Stimulated activated CD4-positive, alpha-beta T cell treated with anti-CD3 and anti-CD28 coated beads, Interleukin-12 subunit alpha, Interleukin-12 subunit beta, amount 100 ng/mL, for 4 hours (primary cell): ENCODE measurements at places on chromosomes 11 and 22.
A peak's percentile ranks its signal among the peaks of the same experiment; 100 is the strongest.

DNA sequence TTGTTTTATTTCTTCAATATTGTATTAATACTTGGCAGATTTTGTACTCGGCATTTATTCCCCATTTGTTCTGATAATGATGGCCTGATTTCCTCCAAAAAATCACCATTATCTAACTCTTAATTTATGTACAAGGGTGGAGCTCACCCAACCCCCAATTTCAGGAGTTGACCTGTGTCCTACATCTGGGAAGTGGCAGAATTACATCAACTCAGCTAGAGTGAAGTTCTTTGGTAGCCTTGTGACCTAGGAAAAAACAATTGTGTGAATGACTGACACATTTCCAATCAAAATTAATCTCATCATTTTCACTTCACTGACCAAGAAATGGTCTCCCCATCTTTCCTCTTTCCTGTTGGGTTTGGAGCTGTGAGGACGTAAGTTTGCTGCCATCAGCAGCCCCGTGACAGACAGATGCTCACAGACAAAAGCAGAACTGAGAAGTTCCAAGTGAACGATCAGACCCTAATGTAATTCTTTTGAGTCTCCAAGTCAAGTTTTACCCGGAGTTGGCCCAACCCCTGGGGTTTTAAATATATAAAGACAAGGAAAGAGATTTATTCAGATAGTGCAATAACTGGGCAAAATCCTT is 16.6 kb upstream of the MS4A6E start:
- no peak for DNase-seq

- DNase-seq, result no peak
Observed at GRCh38 chr22:32603651-32604540, 129.3 kb downstream of the FBXO7 start.

DNA sequence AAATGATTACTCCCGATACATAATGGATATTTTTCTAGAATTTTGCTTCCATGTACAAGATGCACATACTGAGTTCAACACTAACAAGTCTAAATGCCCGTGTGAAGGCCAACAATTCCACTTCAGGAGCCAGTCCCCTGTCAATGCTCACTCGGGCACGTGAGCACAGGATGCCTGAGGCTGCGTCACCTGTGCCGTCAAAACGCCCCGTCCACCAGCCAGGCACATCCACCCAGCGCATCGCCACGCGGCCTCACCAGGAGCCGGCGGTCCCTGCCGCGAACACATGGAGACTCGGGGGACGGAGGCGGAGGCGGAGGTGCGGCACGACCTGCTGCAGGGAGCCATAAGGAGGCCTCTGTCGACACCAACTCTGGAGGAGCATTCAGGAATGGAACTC is 9.8 kb downstream of the TOLLIP start:
- DNase-seq, result no peak

DNA sequence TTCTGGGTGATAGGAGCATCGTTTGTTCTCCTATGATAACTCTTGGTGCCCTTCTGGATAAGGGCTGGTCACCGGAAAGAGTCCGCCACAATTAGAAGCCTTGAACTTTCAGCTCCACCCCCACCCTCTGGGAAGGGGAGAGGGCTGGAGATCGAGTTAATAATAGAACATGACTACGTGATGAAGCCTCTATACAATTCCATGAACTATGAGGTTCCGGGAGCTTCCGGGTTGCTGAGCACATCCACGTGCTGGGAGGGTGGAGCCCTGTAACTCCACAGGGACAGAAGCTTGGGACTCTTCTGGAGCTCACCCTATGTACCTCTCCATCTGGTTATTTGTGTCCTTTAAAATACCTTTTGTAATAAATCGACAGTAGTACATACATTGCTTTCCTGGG is 40.3 kb downstream of the ARHGAP42 start:
- DNase-seq, result no peak

DNA sequence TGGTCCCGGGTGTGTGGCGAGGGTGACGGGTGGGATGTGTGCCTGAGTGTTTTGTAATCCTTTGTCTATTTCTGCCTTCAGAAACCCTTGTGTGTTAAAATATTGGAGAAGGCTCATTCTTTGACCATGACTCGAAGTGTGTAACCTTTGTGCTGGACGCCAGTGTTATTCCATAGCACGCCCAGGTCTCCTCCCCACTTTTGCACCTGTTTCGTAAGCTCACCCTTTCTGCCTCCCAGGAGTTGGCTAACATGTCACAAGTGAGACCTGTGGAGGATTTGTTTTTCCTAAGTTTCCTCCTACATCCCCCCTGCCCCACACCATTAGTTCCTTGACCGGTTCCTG is 382 bp downstream of the C11orf54 start:
- no peak for DNase-seq

- DNase-seq, result no peak
Observed at GRCh38 chr11:59264736-59265135, 52.0 kb upstream of the MPEG1 start.

DNA sequence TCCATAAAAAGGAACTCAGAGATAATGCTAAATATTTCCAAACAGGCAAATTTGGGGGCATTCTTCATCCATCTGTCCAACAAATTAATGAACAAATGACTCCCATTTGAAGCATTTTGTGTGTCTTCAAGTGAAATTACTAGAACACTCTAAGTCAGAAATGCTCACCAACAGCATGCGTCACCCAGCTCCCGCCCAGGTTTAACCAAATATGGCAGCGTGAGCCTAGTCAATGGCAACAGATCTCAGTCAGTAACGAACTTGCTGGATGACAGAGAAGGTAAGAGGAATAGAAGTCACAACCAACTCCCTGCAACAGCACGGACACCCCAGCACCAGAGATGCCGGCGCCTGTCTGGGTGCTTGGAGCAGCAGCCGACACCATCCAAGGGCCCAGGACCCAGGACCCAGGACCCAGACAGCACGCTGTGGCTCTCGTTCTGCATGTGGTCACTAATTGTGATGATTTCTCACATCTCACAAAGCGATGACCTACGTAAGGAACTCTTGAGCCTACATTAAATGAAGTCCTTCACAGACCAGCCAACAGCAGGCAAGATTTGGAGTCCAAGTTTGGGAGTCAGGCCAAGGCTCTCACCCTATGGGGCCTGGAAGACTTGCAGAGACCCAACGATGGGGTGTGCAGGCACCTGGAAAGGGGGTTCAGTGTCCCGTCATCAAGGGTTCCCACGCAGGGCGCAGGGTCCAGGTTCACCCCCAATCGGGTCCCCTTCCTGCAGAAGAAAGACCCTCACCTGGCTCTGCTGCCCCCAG is 556.9 kb downstream of the BRD1 start:
- no peak for DNase-seq

DNA sequence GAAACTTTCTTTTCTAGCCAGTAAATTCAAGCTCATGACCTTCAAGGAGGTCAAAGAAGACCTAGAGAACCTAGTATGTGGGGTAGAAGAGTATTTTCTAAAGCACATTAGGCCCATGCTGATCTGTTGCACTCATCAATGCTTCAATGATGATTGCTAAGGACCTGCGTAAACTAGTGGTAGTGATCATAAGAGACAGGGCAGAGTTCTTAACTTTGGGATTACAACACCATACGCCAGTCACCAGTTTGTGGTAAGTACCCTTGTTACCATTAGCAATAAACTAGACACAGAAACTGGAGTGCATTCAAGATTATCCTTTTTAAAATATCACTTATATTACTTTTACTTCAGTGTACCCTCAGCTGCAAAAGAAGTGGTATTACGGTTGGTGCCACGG is 490.3 kb downstream of the BUD13 start:
- no peak for DNase-seq

DNA sequence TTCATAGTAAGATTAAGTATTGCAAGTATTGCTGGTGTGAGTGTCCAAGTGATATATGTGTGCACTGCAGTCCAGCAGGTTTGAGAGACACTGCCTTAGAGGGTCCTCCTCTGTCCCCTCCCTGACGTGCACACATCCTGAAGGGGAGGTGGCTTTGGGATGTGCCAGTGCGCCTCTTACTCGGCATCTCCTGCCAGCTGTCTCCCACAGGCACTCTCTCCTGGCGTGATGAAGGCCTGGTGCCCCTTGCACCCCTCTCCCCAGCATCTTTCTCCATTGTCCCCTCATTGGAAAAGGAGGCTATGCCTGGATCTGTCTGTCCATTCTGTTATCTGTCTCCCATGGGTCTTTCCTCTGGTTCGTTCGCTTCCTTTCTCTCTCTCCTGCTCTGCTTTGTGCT is 24.2 kb downstream of the GTPBP1 start:
- no peak for DNase-seq

GRCh38 chr11:117706322-117706814 is 90.6 kb downstream of the DSCAML1 start:
- DNase-seq, result no peak

GRCh38 chr11:44709281-44709562 is 17.5 kb upstream of the TSPAN18 start:
- no peak for DNase-seq

DNA sequence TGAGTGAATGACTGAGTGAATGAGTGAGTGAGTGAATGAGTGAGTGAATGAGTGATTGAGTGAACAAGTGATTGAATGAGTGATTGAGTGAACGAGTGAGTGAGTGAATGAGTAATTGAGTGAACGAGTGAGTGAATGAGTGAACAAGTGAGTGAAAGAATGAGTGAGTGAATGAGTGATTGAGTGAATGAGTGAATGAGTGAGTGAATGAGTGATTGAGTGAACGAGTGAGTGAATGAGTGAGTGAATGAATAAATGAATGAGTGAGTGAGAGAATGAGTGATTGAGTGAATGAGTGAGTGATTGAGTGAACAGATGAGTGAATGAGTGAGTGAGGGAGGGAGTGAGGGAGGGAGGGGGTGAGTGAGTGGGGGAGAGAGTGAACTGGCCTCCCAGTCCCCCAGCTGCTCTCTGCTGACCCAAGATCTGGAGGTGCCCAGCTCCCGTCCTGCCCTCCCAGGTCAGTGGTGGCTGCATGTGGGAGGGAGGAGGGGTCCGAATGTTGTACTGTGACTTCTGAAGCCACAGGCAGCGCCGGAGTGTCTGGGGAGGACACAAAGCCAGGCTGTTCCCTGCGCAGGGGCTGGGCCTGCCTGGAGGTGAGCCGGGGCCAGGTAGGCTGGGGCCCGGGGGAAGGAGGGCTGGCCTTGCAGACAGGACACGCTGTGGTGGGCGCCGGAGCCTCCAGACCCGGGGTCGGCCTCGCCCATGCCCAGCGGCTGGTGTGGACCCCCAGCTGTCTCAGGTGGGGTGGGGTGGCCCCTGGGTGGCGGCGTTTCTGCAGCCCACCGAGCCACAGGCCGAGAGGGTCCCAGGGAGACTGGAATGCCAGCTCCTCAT is 17.8 kb upstream of the PIM3 start:
- no peak for DNase-seq

GRCh38 chr11:20962581-20962980 is 293.2 kb downstream of the NELL1 start:
- DNase-seq, result no peak

- DNase-seq, result no peak
Observed at GRCh38 chr11:103420593-103420992, 311.4 kb downstream of the DYNC2H1 start.

DNA sequence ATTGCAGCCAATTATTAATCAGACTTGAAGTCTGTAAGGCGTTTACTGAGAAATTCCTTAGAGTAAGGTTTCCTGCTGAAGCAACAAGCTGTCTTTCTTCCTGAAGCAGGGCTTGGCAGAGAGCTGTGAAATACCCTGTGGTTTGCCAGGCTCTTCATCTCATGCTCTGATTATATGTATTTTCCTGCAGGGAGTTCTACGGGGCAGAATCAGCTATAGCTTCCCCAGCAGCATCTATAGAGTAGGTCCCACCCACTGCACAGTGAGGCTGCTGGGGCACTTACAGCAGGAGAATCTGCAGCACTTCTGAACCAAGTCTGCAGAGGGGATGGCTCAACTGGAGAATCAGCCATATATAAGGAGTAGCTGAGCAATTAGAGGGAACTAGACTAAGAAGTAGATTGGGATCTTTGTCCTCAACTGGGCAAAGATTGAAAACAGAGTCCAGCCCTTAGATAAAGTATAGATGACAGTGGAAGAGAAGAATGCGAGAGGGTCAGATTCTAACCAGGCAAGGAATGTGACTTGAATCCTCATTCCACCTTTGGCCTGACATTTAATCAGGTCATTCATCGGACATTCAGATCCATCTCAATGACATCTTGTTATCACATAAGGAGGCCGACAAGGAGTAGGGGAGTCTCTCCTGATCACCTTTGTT is 37.6 kb downstream of the CNTF start:
- no peak for DNase-seq

- DNase-seq, result no peak
Observed at GRCh38 chr11:62689421-62690183, at the start of gene LRRN4CL. Gene LRRN4CL (minus strand): TSS chr11:62689530. CDS start chr11:62688508, 1,022 bp downstream.

DNA sequence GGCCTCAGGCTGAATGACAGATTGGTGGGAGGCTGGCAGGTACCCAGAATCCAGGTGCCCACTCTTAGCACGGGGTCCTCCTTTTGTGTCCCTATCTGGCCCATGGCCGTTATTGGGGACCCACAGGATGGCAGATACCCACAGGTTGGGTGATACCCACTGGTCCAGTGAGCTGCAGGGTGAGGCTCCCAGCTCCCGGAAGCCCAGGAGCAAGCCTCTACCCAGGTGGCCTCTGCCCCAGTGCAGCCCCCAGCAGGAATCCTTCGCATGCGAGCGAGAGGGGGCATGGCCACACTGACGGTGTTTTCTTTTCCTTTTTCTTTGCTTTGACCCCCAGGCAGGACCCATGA is 116.1 kb downstream of the PHF21B start:
- DNase-seq, result no peak

DNA sequence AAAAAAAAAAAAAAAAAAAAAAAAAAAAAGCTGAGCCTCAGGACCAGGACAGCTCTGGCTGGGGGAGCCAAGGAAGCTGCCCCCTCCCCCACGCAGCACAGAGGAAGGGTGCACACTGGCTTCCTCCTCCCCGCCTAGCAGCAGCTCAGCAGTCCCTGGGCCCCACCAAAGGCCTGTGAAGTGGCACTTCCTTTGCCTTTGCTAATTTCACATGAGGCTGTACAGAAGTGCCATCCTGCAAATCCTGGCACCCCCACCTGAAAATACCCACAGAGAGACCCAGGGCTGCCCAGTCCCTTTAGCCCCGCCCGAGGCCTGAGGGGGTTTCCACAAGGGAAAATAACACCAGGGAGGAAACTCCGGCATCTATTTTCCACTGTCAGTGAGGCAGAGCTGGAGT is 3.9 kb downstream of the RHOG start:
- peak; percentile 43 for DNase-seq

- no peak for DNase-seq
Observed at GRCh38 chr11:107123022-107123421, 104.7 kb upstream of the GUCY1A2 start.

DNA sequence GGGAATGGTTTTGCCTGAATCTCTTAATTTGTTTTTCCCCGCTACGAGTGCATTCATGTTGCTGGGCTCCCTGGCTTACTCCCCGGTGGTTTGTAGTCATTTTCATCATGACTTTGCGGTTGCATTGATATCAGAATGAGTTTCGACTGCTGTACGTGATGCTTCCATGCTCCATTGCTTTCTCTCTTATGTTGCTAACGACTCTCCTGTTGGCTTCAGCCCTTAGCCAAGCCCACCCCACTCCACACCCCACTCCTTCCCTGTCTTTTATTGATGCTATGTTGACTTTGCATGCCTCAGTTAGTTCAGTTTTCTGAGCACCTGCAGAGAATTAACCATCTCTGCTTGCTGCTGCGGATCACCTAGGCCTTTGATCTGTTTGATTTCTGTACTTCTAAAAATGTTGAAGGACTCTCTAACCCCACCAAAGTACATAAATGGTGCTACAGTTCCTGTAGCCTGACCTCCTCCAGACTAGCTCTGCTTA is 65.3 kb downstream of the ARFGAP2 start:
- DNase-seq, result no peak

GRCh38 chr11:134638796-134639430 is 226.9 kb upstream of the B3GAT1 start:
- no peak for DNase-seq
